ENCODE measurements at places on chromosomes 6 and 20.

- no peak for DNase-seq
These were observed 187.4 kb downstream of the TENT5A start for GRCh38 chr6:81565071-81565470.

- no peak for DNase-seq
These were observed 23.2 kb upstream of the FAM50B start for GRCh38 chr6:3825851-3826581.

DNA sequence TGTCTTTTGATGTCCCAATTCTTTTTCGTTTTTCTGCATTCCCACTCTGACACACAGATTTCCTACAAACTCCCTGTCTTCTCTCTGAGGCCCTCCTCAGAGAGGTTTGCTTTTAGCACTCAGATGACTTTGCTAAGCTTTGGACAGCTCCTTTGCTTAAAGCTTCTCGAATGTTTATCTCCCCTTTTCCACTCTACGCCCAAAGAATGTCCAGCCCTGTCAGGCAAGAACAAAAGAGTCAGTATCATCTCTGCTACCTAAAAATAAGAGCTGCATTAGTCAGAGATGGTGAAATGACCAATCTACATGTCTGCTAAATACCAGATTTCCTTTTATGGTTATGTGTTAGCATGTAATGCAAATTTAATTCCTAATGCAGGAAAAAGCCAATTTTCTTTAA is 56.8 kb downstream of the PREP start:
- DNase-seq, result no peak

- no peak for DNase-seq
These were observed 55.1 kb downstream of the MYLK4 start for GRCh38 chr6:2695454-2696095.

GRCh38 chr6:12354499-12354898 is 64.3 kb downstream of the EDN1 start:
- DNase-seq, result peak; percentile 33

GRCh38 chr20:48761023-48761785 is 66.6 kb downstream of the PREX1 start:
- DNase-seq, result no peak

DNA sequence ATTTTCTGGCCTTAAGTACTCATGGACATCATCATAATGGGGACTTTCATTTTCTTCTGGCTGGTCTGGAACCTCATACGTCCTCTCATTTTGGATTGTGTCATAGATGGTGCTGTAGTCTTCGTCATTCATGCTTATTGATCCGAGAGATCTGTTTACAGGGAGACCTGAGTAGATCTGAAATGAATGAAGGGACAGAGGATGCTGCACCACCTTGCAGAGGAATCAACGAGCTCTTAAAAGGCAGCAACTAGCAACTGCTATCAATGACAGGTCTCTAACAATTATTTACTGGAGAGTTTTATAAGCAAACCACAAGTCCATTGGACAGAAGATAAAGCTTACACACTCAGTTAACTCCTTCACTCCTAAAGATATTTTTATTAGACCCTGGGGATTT is 49.7 kb upstream of the ENPP4 start:
- no peak for DNase-seq

DNA sequence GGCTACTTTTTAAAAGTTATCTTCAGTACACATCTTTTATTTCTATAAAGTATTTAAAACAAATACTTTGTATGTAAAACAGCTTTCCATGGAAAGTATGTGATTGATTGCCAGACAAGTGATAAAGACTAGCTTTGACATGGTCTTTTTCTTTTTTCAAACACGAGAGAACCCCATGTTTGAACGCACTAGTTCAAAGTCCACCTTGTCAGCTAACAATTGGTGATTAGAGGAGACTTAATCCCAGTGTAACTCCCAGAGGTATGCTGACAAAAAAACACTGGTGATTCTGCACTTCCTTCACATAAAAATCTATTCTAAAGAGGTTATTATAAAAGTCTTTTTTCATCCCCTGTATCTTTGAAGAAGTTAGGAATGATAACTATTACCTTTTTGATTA is 438.1 kb downstream of the GJA1 start:
- DNase-seq, result no peak

- DNase-seq, result no peak
These were observed 10.7 kb downstream of the GTSF1L start for GRCh38 chr20:43716123-43716522.

DNA sequence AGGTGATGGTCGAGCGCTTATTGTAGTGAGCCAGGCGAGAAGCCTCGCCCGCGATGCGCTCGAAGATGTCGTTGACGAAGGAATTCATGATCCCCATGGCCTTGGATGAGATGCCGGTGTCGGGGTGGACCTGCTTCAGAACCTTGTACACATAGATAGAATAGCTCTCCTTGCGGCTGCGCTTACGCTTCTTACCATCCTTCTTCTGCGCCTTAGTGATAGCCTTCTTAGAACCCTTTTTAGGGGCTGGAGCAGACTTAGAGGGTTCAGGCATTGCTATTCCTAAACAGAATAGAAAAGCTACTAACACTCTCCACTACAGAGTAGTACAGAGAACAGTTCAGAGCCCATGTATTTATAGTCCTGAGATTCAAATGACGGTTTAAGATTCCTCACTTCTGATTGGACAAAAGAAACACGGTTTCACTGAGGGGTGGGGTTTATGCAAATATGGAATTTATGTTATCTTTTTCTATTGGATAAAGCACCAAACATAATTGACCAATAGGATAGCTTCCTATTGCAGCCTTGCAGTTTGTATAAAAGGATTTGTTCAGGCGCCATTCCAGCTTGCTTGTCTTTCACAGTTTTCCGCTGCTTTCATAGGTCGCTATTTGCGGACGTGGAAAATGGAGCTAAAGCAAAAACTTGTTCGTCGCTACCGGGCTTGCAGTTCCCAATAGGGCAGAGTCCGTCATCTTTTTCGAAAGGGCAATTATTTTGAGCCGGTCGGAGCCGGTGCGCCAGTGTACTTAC is 43.7 kb upstream of the HFE start:
- DNase-seq, result peak; percentile 77

- DNase-seq, result no peak
These were observed 143.3 kb upstream of the PRND start for GRCh38 chr20:4578375-4578774.

GRCh38 chr20:13166437-13166836 is 54.6 kb upstream of the ISM1 start:
- DNase-seq, result no peak

GRCh38 chr20:15937179-15937578 is 636.1 kb downstream of the KIF16B start:
- peak; percentile 30 for DNase-seq

DNA sequence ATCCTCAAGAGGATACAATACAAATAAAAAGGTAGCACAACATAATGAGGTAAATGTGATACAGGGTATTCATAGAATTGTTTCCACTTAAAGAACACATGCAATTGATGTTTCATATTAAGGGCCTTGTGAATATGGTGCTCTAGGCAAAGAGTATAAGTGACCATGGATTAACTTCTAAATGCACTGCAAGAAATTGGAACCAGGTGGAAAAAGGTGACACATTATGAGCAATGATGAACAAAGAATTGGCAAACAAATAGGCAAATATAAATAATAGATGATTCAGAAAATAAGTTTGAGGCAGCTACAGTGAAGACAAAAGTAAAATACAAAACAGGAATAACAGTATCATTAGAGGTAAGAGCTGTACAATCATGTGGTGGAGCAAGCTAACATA is 192.0 kb downstream of the GRIK2 start:
- DNase-seq, result no peak

- no peak for DNase-seq
These were observed 7.8 kb downstream of the USP49 start for GRCh38 chr6:41887331-41887751.

GRCh38 chr6:109446072-109446471 is 5.5 kb downstream of the SMPD2 start:
- DNase-seq, result no peak

GRCh38 chr6:156662025-156662445 is 115.1 kb upstream of the ARID1B start:
- DNase-seq, result no peak

DNA sequence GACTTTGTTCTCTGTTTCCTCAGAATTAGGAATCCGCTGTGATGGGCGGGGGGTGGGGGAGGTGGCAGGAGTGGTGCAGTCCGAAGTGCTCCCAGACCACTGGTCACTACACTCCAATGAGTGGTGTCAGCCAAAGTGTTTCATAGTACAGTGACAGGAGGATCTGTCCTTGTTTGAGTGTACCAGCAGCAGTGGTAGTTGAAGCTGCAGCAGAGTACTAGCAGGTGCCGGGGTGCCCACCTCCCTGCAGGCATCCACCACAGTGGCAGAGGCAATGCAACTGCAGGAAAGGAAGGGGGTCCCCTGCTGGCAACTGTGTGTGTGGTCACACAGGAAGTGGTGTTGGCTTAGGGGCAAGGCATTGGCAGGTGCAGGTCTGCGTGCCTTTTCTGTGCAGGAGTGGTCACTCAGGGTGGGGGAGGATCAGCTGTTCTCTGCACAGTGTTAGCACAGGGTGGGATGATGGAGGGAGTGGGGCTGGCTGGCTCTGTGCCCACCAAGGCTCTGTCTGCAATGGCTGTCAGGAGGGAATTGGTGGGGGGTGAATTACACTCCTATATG is 9.7 kb downstream of the HLA-DOB start:
- no peak for DNase-seq
